Activated CD4-positive, alpha-beta memory T cell treated with anti-CD3 and anti-CD28 coated beads, Interleukin-2, amount 10 ng/mL, durations not matched to agents 7 days and 5 days (primary cell): ENCODE measurements at places on chromosomes 1 and 21. TPM values are rescaled to one million over a fixed set of nuclear protein-coding genes. Genes with fewer than 3 reads are reported as not detected.

TCHHL1 gene
- not detected for total RNA-seq

PWP2 gene
- total RNA-seq = 18.6 TPM

OR6F1 gene
- not detected for total RNA-seq

TAS1R1 gene
- total RNA-seq = 0.08 TPM

OLIG2 gene
- not detected for total RNA-seq

NID1 gene
- 0.45 TPM for total RNA-seq

LCE1B gene
- not detected for total RNA-seq

LCE3D gene
- not detected for total RNA-seq

PDE4B gene
- 48.0 TPM for total RNA-seq

DNA sequence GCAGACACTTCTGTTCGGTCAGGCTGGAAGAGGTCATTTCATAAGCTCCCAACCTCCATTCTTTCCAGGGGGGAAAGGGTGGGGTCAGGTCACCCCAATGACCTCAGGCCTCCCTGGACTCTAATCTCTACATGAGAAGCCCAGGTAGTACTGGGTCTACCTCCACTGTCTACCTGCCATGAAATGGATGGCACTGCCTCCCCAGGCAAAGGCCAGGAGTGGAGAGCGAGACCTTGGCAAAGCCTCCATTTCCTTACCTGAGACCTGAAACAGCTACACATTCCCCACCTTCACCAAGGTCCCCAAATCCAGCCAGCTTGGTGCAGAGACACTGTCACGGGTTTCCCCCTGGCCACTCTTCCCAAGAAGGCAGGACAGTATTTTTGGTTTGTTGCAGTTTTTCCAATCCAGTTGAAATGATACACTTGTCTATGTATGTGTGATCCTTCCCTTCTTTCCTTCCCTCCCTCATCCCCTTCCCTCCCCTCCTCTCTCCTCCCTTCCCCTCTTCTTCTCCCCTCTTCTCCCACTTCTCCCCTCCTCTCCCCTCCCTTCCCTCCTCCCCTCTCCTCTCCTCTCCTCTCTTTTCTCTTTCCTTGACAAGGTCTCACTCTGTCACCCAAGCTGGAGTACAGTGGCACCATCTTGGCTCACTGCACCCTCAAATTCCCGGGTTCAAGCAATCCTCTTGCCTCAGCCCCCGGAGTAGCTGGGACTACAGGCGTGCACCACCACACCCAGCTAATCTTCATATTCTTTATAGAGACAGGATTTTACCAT lies 16.1 kb downstream of the BTG2 start:
- no peak for DNase-seq

- no peak for DNase-seq
Measured at GRCh38 chr1:84712276-84712874, 22.1 kb upstream of the SSX2IP start.

DNA sequence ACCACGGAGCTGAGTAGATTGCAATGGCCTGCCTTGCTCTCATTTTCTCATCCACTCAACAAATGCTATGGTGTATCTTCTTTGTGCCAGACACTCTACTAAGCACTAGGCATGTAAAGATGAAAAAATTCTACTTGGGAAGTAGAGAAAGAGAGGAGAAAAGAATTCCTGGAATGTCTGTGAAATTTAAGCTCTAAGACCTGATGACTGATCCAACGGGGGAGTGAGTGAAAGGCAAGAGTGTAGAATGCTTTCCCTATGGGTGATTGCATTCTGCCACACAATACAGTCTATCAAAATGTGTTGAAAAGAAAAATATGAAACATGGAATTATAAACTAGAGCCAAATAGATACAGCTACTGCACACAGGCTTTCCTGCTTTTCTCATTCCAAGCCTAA lies 82.3 kb downstream of the CYYR1 start:
- no peak for DNase-seq

GRCh38 chr1:109218516-109218915 lies 4.8 kb downstream of the SARS1 start:
- DNase-seq = no peak

DNA sequence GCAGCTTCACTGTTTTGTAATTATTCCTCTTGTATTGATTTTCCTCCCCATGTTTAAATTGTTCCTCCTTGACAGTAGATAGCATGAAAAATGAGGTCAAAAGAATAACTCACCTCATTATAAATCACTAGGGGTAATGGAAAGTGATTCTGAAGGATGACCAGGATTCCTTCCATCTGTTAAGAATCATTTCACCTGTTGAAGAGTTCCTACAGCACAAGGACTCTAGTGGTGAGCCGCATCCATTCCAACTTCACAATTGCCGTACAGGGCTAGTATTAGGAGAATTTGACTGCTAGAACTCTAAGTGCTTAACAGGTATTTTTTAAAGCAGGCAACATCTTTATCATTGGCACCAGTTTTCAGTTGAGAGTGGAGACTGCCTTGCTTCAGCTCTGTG lies 13.7 kb downstream of the PPP1R12B start:
- no peak for DNase-seq

DNA sequence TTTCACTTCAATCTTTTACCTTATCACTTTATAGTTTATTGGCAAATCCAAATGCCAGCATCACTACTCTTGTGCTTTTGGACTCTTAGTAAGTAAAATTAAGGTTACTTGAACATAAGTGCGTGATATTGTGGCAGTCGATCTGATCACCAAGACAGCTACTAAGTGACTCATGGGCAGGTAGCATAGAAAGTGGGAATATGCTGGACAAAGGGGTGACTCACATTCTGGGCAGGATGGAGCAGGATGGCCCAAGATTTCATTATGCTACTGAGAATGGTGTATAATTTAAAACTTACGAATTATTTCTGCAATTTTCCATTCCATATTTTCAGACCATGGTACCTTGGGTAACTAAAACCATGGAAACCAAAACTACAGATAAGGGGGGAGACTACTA lies 120.2 kb downstream of the ROR1 start:
- DNase-seq = no peak

DNA sequence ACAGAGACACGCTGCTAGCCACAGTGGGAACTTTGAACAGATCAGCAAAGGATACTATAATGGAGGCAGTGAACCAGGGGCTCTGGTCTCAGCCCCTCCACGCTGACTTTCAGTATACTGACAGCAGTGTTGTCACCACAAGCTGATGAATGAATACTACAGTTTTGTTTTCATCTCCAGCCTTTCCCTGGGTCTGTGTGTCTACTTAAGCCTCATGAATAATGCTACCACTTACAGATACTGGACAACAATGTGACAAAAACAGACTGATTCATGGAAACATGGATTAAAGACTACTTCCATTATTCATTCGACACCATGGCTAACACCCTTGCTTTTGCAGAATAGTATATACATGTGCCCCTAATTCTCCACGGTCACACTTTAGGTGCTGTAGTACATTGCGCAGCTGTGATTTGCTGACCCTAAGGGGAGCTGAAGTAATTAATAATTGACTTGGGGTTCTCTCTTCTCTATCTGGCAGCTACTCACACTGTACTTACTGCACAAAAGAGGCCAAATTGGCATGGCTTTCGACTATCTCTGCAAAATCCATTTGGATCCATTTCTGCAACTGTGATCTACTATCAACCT lies 203.2 kb upstream of the LYPLAL1 start:
- no peak for DNase-seq

- no peak for DNase-seq
Measured at GRCh38 chr1:94117259-94117851, 3.6 kb downstream of the ABCA4 start.

DNA sequence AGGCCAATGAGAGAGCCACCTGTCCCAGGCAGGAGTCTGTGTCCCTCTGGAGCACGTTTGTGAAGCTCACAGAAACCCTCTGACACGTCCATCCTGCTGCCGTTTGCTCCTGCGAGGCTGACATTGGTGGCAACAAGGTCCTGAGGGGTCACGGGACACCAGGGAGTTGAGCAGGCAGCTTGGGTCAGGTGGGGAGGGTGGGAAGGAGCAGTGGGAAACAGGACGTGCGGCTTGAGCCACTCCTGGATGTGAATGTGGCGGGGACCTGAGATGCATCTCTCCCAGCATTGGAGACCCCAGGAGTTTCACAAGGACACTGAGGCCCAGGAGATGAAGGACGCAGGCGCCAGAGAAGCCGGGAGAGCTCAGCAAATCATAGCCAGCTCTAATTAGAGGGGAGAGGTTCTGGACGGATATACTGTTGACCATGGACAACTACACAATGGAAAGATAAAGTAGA lies 149.0 kb downstream of the PEX14 start:
- no peak for DNase-seq

DNA sequence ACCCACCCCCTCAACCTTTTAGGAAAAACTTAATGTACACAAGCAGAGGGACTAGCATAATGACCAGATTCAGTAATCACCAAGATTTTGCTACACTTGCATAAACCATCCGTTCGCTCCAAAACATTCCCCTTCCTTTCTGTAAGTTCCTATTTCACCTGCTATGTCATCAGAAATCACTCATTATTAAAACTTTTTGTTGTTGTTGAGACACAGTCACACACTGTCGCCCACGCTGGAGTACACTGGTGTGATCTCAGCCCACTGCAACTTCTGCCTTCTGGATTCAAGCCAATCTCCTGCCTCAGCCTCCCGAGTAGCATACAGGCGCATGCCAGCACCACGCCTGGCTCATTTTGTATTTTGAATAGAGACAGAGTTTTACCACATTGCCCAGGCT lies 3.4 kb downstream of the MRPL20 start:
- DNase-seq = no peak

DNA sequence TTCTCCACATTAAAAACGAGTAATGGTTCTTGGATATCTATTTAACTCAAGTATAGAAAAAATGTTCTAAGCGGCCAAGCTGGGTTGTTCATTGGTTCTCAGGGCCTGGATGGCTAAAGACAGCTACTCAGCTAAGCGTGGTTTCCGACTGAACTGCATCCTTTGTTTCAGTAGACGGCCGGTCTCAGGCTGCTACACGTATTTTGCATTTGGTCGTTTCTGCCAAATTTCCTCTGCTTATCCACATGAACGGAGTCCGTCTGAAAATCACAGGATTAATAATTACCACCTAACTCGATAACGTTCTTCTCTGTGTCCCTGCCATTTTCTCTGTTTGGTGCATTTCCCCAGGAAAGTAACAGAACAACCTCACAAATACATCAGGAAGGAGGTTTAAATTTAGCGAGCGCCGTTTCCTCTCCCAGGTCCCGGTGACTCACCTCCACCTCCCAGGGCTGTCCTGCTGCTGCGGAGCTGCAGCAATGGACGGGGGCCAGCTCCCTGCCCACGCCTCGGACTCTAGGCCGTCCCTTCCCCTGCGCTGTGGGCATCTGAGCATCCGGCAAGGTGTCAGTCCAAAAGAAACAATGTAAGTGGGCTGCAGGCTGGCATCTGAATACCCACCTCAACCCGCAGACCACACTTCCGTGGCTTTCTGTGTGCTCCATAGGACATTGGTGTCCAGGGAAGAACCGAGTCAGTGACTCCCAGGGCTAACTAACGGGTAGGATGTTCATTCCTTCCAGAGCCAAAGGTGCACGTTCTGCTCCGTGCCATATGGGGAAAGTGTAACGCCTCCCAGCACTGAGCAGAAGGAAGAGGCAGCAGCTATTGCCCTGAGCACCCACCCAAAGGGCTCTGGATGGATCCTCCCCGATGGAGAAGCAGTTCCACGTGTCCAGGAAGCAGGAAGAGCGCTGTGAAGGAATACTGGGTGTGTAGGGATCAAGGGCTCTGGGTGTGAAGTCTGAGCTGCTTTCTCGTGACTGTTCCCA lies 4.1 kb upstream of the GABRD start:
- no peak for DNase-seq

- no peak for DNase-seq
Measured at GRCh38 chr1:93171549-93172034, 8.6 kb downstream of the TMED5 start.

GRCh38 chr1:246069581-246069980 lies 437.5 kb downstream of the SMYD3 start:
- DNase-seq = no peak

- DNase-seq = peak; percentile 41
Measured at GRCh38 chr1:204072931-204073836, at the start of gene SOX13. SOX13 (plus strand) TSS chr1:204073115; CDS start chr1:204112916, 39,801 bp downstream.

- DNase-seq = no peak
Measured at GRCh38 chr1:178581351-178582303, 68.7 kb downstream of the TEX35 start.

- no peak for DNase-seq
Measured at GRCh38 chr1:232249339-232249738, 380.6 kb downstream of the SIPA1L2 start.

- no peak for DNase-seq
Measured at GRCh38 chr1:172269084-172269483, 151.4 kb upstream of the C1orf105 start.

GRCh38 chr1:64471218-64472039 lies 1.5 kb downstream of the CACHD1 start:
- DNase-seq = no peak

DNA sequence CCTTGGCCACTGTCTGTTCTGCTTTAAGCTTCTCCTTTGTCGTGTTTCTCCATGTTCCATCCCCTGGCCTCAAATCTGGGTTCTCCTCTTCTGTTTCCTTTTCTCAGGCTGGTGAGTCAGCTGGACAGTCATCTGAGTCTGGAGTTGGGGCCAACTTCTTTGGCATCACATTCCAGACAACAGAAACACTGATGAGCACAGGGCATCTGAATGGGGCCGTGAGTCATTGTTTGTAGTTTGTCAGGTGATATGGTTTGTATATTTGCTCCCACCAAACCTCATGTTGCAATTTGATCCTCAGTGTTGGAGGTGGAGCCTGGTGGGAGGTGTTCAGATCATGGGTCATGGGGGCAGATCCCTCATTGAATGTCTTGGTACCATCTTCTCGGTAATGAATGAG lies 14.3 kb upstream of the OLIG2 start:
- DNase-seq = no peak
